ENCODE measurements at places on chromosomes 1 and 21.

DNA sequence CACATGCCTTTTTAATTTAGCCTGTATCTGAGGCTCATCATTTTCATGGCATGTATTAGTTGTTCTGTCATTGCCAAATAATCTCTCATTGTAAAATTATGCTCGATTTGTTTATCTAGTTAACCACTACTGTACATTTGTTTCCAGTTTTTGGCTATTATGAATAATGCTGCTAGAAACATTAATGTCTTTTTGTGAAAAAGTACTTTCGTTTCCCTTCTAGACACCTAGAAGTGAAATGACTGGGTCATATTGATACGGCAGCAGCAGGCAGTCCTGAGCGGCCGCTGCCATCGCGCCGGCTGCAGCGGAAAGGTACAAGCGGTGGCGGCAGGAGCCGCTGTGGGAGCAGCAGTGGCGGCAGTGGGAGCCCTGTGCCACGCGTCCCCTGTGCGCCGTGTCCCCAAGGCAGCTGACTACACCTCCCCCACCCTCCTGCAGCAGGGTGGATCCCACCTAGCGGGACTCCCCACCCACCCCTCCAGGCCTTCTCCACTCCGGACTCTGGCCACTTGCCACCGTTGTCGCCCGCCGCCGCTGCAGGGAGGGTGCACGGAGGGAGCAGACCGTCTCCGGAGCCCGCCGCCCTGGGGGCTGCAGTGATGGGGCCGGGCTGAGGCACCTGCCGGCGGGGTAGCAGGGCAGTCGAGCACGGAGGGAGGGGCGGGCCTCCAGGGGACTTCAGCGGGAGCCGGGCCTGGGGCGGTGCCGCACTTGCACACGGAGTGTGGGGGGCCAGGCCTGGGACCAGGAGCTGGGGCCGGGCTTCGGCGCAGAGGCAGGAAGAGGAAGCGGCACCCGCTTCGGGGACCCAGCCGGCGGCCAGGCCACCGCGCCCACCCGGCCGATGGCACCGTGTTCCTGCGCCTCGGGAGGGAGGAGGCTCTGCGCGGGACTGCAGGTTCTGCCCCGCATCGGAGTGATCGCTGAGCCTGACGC, 66.8 kb upstream of the RGS7 start:
- DNase-seq: no peak

- no peak for DNase-seq
Observed at GRCh38 chr1:197195100-197195499, 48.6 kb upstream of the ASPM start.

DNA sequence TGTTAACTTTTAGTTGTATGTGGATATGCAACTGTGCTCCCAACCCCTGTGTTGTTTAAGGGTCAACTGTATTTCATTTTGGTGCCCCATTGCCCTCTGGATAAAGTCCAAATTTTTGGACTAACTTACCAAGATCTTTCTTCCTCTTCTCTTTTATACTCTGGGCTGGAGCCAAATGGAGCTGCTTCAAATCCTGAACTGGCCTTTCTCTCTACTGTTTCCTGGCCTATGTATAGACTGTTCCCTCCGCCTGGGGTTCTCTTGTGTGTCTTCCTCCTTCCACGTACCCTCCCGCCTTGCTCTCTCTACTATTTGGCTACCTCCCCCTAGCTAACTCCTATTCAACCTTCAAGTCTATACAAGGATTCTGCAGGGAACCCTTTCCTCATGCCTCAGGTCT, 8.4 kb upstream of the CDC14A start:
- DNase-seq: no peak

GRCh38 chr1:162136760-162137159, 67.3 kb downstream of the NOS1AP start:
- DNase-seq: no peak

DNA sequence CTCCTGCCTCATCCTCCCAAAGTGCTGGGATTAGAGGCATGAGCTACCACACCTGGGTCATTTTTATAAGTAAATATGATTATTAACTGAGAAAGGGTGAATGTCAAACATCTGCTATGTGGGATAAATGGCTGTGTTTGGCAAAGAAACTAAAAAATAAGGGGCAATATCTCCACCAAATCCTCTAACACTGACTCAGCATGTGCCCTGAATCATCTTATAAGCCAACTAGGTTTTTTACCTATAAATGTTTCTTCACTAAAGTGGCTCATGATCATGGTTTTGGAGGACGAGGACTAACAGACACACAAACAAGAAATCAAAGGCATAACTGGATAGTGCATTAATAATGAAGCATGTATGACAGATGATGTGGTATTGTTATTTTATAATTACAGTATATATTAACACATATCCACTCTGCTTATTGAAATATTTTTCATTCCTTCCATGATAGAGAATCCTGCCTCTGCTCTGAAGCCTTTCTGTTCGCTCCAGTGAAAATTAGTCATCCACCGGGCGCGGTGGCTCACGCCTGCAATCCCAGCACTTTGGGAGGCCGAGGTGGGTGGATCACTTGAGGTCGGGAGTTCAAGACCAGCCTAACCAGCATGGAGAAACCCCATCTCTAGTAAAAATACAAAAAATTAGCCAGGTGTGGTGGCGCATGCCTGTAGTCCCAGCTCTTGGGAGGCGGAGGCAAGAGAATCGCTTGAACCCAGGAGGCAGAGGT, 11.7 kb upstream of the ARHGAP29 start:
- DNase-seq: no peak

DNA sequence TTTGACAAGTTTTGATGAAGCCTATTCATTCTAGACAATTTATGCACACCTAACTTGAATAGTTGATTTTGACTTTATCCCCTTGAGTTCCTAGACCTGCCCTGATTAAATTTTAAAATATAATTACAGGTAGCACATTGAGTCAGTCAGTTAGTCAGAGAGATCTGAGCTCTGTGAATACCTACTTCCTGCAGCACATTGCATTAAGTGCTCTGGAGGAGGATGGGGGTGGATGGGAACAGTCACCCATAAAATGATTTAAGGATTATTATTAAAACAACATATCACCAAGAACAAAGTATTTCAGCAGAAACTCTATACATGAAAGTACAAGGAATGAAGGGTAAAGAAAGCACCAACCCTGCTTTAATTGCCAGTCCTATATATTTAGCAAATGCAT, 11.8 kb upstream of the RPF1 start:
- no peak for DNase-seq
